ENCODE measurements at places on chromosomes 4 and X.

GRCh38 chr4:9916346-9916745, 105.0 kb downstream of the SLC2A9 start:
- no peak for DNase-seq

- DNase-seq: peak; percentile 1
Observed at GRCh38 chrX:44431194-44431593, 87.7 kb upstream of the EFHC2 start.

DNA sequence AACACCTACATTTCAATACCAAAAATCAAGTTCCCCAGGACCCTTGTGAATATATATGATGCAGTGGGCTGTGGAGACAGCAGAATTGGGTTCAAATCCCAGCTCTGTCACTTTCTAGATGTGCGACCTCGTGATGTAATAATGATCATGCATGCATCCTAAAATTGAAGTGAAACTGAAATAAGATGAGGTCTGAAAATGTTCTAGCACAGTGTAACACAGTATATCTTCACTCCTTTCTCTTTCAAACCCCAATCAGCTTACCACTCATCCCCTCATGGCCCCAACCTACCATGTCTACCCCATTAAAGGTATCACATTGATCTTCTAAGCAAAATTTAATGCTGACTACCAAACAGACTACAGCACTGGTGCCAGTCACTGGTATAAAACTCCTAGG, 69.9 kb upstream of the BRS3 start:
- DNase-seq: peak; percentile 1

DNA sequence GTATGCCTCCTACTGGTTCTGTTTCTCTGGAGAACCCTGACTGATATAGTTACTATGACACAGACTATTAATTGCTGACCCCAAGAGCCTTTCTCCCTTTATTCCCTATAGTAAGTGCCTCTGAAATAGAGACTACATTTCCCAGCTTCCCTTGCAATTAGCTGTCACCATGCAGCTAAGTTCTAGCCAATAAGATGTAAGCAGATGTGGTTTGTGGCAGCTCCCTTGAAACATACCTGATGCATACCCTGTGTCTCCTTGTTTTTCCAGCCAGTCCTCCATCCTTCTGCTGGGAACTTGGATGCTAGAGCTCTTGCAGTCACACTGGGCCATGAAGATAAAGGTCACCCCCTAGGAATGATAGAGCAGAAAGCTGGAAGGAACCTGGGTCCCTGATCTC, 9.7 kb upstream of the TMEM165 start:
- DNase-seq: no peak

- DNase-seq: no peak
Observed at GRCh38 chrX:71991164-71991563, 80.5 kb downstream of the NHSL2 start.

DNA sequence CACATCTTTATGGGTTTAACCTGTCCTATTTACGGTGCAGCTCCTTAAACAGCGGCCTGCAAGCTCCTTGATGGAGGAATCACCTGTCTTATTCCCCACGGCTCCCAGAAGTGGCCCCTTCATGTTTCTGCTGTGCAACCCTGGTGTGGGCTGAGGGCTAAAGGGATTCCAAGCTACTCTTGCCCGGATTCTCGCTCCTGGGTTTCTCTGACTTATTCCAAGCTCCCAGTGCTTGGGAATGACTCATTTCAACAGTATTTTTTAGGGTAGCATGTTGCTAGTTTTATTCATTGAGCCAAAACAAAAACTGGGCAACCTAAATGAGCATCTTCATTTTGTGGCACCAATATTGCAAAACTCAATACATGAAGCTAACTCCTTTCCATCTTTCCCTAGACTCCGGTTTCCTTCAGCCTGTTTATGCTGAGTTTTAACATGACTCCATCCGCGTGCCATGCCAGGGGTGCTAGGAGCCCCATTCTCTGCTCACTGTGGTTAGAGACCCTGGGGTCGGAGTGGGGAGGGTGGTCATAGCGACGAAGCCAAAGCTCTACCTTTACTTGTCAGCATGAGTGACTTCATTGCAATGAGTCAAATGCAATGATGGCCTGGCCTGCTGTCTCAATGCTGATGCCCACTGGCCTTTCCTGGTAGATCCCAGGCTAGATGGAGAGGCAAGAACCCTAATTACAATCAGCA, 349.7 kb downstream of the NR3C2 start:
- no peak for DNase-seq

DNA sequence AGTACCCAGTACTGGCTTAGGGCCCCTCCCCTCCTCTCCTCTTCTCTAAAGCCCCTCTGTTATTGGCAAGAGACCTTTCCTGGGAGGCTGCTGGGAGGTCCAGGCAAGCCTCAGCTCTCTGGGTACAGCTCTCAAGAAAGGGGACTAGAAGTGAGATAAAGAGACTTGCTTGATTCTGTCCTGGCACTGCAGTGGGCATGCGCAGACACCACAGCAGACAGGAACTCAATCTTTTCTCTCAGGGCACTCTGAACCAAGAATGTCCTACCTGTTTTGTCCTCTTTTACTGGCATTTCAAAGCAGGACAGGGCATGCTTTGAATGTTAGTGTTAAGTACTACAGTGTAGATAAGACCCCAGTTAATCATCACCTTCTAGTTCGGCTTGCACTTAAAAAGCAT, 74.9 kb downstream of the NYX start:
- no peak for DNase-seq

DNA sequence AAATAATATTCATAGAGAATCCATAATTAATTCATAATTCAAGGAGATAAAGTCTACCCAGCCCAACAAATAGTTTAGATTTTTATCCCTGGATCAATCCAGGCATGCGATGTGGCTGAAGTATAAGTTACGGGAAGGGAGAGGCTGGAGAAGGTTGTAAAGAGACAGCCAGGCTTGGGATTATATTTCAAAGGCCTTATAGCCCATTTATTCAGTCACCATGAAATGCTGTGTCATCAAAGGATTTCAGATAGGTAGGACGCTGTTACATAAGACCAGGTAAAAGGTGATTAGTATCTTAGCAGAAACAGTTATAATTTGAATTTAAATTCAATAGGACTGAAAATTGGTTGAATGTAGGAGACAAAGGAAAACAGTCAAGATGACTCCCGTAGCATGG, 73.0 kb upstream of the NFKB1 start:
- no peak for DNase-seq

DNA sequence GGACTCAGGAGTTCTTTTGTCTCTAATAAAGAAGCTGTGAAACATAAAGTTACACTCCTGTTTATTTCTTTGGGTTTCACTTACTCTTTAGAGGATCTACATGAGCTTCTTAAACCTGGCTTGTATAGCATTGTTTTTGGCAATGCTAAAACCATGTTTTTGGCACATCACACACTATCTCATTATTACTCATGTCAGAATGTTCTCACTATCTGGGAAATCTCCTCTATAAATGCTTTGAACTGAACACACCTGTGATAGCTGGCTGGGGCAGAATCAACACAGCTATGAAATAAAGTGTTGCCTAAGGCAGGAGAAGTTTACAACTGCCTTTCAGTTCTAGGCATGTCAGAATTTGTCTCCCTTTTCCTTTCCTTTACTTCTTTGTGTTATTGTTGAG, 52.6 kb downstream of the SULT1B1 start:
- no peak for DNase-seq

DNA sequence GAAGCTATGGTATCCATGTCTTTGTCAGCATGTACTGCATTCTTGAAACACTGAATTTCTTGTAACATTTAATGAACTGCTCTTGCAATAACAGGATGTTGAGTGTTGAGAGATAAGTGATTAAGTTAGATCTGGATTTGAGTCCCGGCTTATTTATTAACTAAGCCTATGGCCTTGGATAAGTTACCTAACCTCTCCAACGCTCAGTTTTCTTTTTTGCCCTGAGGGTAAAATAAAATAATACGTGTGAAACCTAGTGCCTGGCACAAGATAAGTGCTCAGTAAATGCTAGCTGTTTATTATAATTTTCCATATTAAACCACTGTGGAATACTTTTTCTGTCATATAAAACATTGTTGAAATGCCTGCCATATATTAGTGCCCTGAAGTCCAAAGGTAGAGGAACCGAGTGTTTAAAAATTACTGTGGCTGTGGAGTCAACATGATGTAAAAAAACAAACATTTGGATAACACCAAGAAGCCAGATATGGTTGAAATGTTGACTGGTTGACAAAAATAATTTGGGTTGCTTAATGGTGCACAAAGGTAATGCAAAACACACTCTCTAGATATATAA, 58.6 kb upstream of the ALB start:
- no peak for DNase-seq

DNA sequence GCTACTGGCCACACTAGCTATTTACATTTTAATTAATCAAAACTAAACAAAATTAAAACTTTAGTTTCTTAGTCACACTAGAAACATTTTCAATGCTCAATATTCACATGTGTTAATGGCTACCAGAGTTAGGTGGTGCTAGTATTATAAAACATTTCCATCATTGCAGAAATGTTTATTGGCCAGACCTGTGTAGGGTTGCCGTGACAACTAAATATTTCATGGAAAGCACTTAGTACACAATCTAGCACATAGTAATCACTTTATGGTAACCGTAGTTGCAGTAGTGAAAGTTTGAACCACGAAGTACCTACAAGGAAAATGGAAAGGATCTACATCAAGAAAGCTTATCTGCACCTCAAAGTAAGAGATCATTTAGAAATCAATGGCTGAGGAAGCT, 95.9 kb downstream of the HS6ST2 start:
- DNase-seq: no peak

DNA sequence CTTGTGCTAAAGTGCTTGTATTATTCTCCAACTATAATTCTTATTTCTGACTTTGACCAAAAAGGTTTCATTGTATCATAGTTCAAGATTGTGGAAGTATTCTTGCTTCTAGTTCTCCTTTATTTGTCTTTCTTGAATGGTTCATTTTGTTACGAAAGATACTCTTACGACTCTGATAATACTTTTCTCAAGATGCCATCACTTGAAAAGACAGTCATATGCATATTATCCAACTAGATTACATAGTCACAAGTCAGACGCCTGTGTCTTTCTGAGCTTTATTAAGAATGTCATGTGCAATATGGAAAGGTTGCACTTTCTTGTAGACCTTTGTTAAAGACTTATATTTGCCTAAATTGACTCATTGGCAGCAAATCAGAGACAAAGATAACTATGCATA, 71.4 kb upstream of the HPGD start:
- peak; percentile 87 for DNase-seq

DNA sequence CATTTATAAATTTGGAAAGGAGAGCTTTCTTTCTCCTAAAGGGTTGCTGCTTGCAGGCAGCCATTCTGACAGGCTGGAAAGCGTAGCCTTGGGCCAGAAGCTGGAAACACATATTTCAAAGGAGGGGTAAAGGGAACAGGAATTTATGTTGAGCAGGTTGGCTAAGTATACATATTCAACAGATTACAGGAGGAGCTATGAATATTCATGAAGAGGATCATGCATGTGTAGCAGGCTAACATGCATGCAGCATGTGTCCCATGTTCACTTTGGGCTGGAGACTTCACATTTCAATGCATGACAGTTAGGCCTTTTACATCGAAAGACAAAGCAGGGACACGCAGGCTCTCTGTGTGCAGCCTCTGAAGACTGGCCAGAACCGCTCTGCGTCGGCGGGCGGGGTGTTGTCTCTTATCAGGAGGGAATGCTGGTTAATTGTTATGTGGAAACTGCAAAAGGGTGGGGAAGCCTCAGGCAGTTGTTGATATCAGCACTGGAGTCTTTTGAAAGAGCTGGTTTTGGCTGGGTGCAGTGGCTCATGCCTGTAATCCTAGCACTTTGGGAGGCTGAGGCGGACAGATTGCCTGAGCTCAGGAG, 31.5 kb downstream of the CASP3 start:
- DNase-seq: peak; percentile 13

GRCh38 chrX:149462849-149463248, 42.3 kb downstream of the IDS start:
- no peak for DNase-seq

DNA sequence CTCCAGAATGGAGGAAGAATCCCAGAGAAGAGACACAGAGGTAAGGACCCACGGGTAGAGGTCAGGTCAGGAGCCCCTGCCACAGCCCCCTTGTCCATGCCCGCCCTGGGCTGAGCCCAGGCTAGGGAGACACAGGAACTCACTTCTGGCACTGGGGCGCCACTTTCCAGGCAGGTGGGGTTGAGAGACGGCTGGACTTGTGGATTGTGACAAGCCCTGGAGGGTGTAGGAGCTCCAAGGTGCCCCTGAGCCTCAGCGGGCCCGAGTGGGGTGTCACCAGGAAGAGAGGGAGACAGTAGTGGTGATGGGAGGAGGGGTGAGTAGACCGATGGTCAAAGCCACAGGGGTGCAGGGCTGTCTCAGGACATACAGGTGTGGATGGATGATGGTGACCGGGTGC, 58.9 kb downstream of the WFS1 start:
- DNase-seq: no peak

DNA sequence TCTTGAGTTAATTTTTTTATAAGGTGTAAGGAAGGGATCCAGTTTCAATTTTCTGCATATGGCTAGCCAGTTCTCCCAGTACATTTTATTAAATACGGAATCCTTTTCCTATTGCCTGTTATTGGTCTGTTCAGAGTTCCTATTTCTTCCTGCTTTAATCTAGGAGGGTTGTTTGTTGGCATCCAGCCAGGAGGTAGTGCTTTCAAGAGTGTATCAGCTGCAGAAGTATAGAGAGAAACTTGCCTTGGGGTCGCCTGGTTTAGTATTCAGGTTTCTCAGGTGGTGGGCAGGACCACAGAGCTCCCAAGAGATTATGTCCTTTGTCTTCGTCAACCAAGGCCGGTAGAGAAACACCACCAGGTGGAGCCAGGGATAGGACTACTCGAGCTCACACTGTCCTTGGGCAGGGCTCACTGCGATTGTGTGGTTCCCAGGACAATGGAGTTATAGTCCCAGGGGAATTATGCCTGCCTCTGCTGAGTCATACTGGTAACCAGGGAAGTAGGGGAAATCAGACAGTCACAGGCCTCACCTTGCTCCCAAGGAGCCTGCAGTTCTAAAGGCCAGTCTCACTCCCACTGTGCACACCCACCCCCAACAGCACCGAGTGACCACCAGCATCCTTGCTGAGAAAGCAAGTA, 168.1 kb downstream of the VSIG4 start:
- no peak for DNase-seq

DNA sequence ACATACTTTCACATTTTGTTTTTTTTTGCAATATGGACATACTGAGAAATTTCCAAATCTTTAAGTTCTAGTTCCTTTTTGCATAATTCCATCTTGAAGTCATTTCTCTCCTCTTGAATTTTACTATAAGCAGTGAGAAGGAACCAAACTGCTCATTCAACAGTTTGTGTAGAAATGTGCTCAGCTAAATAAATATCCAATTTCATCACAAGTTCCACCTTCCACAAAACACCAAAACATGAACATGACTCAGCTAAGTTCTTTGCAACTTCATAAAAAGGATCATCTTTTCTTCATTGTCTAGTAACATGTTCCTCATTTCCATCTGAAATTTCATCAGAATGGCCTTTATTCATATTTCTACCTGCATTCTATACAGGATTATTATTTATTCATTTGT, 77.3 kb upstream of the FGF13 start:
- DNase-seq: peak; percentile 38

GRCh38 chrX:97452283-97452682, 568.6 kb downstream of the RPA4 start:
- no peak for DNase-seq
